CD4-positive, alpha-beta memory T cell (primary cell): ENCODE measurements at places on chromosomes 7 and 10.

DNA sequence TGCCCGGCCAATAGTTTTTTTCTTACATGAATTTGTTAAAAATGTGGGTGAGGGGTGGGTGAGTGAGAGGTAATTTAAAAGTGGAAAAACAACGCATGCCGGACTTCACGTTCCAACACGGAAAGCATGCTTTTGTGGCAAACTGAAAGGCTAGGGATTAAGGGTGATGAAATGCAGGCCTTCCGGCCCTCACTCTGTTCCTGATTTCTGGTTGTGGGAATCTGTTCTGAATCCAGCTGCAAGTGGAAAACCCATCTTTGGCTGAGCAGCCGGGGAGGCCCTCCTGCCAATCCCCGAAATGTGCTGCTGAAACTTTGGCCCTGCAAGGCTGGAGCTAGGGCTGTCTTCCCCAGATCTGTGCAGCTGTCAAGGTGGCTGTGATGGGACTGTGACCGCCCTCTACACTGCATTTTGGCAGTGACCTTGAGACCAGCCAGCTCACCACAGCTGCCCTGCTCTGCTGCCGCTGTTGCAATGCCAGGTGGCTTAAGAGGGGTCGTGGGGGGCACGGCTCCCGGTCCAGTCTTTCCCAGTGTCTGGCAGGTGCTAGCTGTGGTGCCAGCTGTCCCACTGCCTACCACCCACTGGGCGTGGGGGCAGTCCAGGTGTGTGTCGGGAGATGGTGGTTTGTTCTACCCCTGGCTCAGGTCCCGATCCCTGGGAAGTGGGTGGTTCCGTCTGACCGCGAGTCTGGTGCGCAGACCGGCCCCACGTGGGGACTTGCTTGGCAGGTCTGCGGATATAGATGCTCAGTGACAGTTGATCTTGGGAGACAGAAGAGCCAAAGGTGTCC lies 39.0 kb downstream of the TET1 start:
- no peak overlapping the region for H3K4me3 ChIP-seq
- H3K36me3 ChIP-seq: no peaks in the 10 kb centered on the region
- no peak for DNase-seq
- no peaks in the 10 kb centered on the region for H3K27me3 ChIP-seq
- H3K27ac ChIP-seq: no peak overlapping the region

DNA sequence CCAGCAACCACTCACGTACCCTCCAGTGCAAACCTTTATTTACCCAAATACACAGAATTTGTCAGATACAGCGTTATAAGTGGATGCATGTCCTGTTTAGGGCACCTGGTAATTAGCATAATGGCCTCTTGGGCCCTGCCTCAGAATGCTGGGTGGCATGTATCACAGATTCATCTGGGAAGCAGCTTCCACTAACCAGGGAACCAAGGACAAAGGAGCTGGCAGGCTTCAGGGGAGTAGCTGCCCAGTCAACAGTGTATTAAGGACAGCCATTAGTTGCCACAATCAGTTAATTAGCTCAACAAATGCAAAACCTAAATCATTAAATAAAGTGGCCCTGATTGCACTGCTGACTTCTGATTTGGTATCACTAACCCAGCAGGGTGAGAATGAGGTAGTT lies 105.7 kb downstream of the RAPGEF5 start:
- no peaks in the 10 kb centered on the region for H3K4me1 ChIP-seq
- H3K27me3 ChIP-seq: no peaks in the 10 kb centered on the region
- H3K36me3 ChIP-seq: no peaks in the 10 kb centered on the region
- no peak overlapping the region for H3K27ac ChIP-seq
- no peak for DNase-seq
- no peak overlapping the region for H3K4me3 ChIP-seq

DNA sequence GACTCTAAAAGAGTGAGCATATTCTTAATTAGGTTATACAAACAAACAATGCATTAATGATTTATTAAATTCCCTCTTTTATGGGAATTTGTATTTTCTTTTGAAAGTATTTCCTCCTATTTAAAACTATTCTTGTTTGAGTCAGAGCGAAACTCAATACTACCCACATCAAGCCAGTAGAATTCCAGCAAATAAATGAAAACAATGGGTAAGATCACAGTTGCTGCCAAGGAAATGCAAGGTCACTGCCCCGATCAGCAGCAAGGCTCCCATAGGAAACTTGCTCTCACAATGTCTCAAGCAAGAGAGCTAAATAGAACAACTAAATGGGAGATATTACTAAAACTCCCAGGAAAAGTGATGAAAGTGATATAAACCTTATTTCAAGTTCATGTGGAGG lies 206.3 kb downstream of the THSD7A start:
- H3K4me3 ChIP-seq: no peak overlapping the region
- no peak overlapping the region for H3K27ac ChIP-seq
- no peaks in the 10 kb centered on the region for H3K36me3 ChIP-seq
- no peaks in the 10 kb centered on the region for H3K4me1 ChIP-seq

DNA sequence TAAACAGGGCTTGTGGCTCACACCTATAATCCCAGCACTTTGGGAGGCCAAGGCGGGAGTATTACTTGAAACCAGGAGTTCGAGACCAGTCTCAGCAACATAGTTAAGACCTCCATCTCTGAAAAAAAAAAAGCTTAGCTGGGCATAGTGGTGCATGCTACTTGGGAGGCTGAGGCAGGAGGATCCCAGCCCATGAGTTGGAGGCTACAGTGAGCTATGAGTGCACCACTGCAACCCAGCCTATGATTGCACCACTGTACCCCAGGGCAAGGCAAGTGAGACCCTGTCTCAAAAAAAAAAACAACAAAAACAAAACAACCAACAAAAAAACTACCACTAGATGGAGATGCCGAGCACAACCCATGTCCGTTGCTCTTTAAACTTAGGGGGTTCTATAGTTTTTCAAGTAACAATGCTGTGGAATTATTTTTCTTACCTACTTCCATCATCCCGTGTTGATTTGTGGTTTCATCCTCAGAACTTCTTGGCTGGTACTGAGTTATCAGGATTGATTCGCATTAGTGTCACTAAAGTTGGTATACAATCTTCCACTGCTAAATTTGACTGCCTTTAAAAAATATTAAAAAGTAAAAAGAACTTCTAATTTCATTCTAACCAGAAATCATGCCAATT lies 12.2 kb upstream of the REPIN1 start:
- peak overlapping the region; percentile 6 for H3K27ac ChIP-seq
- no peak overlapping the region for H3K4me3 ChIP-seq
- DNase-seq: peak; percentile 54
- peaks cover 27% of the 10 kb centered on the region for H3K4me1 ChIP-seq
- H3K27me3 ChIP-seq: no peaks in the 10 kb centered on the region
- no peaks in the 10 kb centered on the region for H3K36me3 ChIP-seq

DNA sequence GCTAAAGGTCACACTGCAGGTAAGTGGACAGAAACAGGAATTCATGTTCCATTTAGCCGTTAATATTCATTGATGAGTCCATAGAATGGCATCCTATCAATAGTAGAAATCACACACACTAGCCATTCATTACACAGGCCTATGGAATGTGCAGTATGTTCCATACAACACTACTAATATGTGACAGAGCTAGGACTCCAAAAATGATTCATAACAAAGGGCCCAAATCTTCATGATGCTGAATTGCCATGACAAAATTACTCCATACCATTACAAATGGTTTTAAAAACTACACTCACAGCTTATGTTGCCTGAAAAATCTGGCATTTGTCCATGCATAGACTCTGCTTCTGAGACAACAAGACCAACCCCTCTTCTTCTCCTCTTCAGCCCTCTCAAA lies 549.1 kb downstream of the XPNPEP1 start:
- H3K27me3 ChIP-seq: no peaks in the 10 kb centered on the region
- no peak for DNase-seq
- H3K27ac ChIP-seq: no peak overlapping the region

DNA sequence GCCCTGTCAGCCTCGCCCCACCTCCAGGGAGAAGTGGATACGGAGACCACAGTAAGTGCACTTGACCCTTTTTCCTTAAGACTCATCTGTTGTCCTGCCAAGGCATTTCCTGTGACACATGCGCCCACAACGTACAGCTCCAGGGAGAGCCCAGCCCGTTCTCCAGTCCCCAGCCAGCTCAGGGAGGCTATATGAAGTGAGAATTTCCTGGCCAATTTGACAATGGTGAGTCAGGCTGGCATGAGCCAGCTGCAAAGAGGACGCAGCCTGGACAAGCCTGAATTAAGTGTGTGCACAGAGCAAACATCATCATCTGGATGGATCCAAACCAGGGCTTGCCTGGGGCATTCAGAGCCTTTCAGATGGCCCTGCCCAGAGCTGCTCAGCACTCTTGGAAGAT lies 244.8 kb downstream of the KCNMA1 start:
- H3K36me3 ChIP-seq: no peaks in the 10 kb centered on the region
- no peaks in the 10 kb centered on the region for H3K4me1 ChIP-seq
- H3K27me3 ChIP-seq: no peaks in the 10 kb centered on the region

DNA sequence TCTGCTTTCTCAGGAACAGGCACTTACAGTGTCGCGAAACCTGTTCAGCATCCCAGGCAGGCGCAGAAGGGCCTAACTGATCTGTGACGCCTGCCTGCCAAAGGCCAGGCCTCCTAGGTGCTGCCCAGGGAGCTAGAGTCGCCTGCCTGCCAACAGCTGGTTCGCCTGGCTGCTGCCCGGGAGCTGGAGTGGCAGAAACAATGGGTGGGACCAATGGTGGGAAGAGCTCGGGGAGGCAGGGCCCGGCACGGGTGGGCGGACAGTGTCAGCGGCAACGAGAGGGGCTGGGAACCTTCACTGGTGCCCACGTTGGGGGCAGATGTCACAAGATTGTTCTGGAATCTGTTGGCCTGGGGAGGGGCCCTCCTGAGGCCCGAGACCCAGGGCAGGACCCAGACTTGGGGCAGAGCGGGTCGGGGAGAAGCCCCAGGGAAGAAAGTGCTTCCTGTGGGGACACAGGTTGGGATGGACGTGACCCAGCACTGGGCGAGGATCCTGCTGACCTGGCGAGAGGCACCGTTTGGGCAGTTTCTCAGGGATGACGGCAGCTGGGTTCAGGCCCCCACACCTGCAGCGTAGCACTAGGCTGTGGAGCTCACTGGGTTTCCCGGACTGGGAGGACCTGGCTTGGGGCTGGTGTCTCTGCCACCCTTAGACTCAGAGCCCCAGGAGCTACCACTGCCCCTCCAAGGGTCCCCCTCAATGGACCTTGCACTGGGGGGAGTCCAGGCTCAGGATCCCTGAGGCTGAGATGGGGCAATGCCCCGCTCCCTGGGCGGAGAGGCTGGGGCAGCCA lies 181.8 kb downstream of the ELFN1 start:
- H3K27ac ChIP-seq: no peak overlapping the region
- no peak overlapping the region for H3K4me3 ChIP-seq
- no peak for DNase-seq
- H3K27me3 ChIP-seq: no peaks in the 10 kb centered on the region
- peaks cover 17% of the 10 kb centered on the region for H3K4me1 ChIP-seq

DNA sequence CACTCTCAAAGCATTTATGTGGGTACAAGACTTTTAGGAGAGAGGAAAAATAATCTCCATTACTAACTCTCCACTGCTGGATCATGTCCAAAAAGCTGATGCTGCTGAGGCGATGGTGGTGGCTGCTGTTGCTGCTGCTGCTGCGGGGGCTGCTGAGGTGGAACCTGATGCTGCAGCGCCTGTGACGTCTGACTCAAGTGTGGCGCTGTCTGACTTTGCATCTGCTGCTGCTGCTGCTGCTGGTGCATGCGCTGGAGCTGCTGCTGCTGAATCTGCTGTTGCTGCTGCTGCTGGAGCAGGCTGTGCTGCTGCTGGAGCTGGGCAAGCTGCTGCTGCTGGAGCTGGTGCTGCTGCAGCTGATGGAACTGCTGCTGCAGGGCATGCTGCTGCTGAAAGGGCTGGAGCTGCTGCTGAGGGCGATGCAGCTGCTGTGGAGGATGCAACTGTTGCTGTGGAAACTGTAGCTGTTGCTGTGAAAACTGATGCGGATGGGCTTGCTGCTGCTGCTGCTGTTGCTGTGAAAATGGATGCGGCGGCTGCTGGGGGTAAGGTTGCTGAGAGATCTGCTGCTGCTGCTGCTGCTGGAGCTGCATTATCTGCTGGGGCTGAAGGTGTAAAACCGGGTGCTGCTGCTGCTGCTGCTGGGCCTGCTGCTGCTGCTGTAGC lies 34.5 kb downstream of the PAXIP1 start:
- no peaks in the 10 kb centered on the region for H3K27me3 ChIP-seq
- no peak overlapping the region for H3K27ac ChIP-seq
- H3K4me3 ChIP-seq: no peak overlapping the region
- H3K36me3 ChIP-seq: peaks cover 22% of the 10 kb centered on the region
- H3K4me1 ChIP-seq: no peaks in the 10 kb centered on the region

DNA sequence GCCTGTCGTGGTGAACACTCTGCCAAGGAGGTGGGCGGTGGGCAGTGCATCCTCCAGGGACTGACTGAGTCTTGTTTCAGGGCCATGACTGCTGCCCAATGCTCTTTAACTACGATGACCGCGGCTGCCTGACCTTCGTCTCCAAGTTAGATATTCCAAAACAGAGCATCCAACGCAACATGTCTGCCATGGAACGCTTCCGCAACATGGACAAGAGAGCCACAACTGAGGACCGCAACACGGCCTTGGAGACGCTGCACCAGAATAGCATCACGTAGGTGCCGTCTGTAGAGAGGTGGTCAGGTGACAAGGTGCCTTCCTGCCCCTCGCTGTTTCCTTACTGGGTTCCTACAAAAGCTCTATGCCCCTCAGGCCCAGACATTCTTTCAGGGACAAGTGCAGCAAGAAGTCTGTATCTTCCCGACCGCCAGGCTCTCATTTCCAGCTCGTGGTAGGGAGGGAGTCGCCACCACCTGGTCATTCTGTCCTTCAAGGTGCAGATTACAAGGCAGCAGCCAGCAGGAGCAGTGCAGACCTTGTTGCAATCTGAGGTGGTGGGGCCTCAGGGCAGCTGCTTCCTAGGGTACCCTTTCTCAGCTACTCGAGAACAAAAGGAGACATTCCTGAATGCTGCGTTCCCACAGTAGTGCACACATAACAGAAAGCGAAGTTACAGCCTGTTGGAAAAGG lies 14.9 kb upstream of the ARPC1B start:
- no peak overlapping the region for H3K4me3 ChIP-seq
- no peak overlapping the region for H3K27ac ChIP-seq
- H3K4me1 ChIP-seq: no peaks in the 10 kb centered on the region
- no peaks in the 10 kb centered on the region for H3K27me3 ChIP-seq
- no peak for DNase-seq
- H3K36me3 ChIP-seq: peaks cover 47% of the 10 kb centered on the region

DNA sequence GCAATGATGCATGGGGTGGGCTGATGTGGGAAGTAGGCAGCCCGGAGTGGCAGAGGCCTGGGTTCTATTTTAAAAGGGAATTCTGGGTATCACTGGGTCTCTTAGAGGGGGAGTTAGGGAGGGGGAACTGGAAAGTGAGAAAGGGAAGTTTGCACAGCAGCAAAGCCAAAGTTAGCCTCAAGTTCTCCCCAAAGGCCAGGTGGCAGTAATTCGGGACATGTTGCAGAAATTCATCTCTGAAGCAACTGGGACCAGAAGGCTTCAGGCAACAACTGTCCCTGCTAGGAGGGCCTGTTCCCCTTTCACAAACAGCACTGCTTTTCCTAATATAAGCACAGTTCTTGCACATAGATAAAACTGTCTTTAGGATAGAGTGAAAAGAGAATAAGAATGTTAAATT lies 67.4 kb downstream of the NOD1 start:
- H3K4me1 ChIP-seq: no peaks in the 10 kb centered on the region
- no peak for DNase-seq
